ENCODE measurements at places on chromosomes 4 and X.

GRCh38 chrX:46796574-46797191, 37.8 kb upstream of the SLC9A7 start:
- DNase-seq, result peak; percentile 44

- no peak for DNase-seq
Measured at GRCh38 chr4:167885872-167886271, 206.5 kb upstream of the ANXA10 start.

DNA sequence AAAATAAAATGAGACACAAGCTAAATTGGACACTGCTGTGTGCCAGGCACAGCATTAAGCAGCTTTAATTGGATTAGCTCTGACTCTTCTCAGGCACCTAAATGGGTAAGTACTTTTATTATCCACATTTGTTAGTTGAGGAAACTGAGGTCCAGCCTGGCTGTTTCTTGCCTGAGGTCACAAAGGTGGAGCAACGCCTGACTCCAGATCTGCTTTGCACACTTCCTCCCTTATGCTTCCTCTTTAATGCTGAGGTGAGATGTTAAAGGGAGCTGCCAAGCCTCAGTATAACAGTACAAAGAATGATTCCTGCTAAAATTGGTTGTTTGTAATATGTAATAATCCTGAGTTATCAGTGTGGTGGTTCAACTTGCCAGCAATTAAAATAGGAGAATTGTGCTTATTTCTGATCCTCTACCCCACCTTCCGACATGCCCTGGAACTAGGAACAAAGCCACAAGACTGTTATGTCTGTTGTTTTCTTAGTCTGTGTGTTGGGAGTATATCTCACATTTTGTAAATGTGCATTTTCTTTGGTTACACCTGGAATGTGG, 74.4 kb downstream of the AFF1 start:
- DNase-seq, result no peak

- DNase-seq, result no peak
Measured at GRCh38 chr4:76712564-76712963, 185.4 kb downstream of the SOWAHB start.

GRCh38 chr4:10207116-10207515, 90.5 kb upstream of the WDR1 start:
- no peak for DNase-seq

GRCh38 chr4:87633243-87633642, 16.8 kb upstream of the DMP1 start:
- DNase-seq, result no peak

GRCh38 chr4:184284336-184284690, 66.6 kb upstream of the ENPP6 start:
- DNase-seq, result no peak

DNA sequence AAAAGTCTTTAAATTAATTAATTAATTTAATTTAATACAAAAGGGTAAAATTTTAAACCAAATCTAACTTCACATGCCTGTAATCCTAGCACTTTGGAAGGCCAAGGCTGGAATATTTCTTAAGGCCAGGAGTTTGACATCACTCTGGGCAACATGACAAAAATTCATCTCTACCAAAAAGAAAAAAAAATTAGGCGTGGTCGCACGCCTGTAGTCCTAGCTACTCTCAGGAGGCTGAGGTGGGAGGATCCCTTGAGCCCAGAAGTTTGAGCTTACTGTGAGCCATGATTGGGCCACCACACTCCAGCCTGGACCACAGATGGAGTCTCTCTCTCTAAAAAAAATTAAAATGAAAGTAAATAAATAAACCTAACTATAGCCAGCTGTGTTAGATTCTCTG, 39.2 kb upstream of the ANTXR2 start:
- DNase-seq, result no peak
